ENCODE measurements at places on chromosomes 6 and 20.

- DNase-seq, result no peak
Observed at GRCh38 chr6:143542888-143543287, 31.4 kb upstream of the FUCA2 start.

DNA sequence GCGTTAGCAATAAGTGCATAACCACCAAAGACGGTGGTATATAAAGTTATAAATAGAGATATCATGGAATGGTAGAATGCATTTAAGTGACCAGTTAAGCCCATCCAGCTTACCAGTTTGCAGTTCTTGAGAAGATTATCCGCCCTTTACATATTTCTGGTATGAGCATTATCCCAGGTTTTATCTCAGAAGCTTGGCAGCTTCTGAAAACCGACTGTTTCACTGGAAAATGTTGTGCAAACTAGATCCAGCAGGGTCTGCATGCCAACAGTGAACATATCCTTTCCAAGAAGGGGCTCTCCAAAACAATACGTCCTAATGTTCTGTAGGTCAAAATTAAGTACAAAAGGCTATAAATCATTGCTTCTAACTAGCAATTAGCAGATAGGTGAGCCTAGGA, 29.5 kb upstream of the SHLD1 start:
- DNase-seq, result no peak

- no peak for DNase-seq
Observed at GRCh38 chr20:45354423-45355208, 6.4 kb upstream of the SDC4 start.

DNA sequence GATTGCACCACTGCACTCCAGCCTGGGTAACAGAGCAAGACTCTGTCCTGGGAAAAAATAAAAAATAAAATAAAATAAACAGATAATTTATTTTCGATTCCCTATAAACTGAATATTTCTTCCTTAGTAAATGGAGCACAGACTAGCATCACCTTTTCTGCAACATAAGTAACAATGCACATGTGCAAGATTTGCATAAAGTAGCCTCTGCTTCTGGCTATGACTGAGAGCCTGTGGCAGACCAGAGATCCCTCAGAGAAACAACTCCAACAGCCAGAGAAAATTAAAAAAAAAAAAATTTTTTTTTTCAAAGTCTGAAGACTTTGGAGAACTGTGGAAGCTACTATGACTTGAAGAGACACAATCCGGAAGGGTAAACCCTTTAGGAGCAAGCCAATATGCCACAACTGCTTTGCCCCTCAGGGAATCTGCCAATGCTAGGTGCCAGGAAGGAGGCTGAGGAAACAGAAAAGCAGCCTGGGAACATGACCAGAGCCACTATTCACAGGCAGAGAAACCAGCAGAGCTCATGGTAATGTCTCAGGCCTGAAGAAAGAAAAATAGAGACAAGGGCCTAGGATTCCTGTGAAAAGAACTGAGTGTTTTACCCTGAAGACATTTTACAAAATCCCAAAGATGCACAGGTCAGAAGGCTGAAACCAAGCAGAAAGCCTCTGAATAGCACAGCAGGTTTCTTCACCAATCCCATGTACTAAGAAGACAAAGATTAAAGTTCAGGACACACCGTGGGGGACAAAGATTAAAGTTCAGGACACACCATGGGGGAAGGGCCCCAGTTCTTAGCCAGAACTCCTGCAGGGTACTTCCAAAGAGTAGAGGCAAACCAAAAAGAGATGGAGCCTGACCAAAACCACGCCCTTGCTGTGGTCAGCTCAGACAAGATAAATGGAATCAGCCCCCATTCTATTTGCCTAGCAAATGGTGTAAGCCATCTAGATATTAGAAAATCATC, 25.8 kb downstream of the B4GALT5 start:
- DNase-seq, result no peak

DNA sequence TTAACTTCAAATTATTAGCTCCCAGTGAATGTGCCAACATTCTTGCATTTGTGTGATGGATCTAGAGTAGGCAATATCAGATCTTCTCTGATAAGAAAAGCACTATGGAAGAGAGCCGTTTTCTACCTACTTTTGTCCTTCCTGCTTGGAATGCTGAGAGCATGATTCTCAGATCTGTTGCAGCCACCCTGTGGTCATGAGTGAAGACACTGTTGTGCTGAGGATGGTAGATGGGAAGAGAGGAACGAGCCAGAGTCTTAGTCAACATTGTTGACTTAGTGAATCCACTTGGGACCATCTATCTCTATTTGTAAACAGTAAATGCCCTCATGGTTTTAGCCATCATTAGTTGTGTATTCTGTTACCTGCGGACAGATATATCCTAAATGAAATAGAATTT, 202.6 kb downstream of the CD109 start:
- DNase-seq, result no peak

- no peak for DNase-seq
Observed at GRCh38 chr6:34515473-34516387, 40.4 kb downstream of the SPDEF start.

DNA sequence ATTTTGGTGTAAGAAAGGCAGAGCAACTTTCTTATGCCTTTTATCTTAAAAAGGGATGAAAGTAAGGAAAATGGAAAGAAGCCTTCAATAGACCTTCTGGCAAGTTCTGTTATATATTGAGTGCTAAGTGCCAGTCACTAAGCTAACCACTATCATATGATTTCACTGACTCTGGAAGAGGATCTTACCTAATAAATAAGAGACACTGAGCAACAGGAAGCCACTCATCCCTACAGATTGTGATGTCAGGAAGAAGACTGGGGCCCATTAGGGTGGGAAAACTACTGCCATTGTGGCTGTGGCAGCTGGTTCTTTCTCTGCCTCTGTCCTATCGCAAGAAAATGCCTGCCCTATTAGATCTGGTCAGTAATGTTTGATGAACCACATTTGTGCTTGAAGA, 89.6 kb downstream of the AIG1 start:
- DNase-seq, result no peak

- no peak for DNase-seq
Observed at GRCh38 chr20:43189554-43190331, at the start of gene PTPRT. PTPRT (minus strand) TSS chr20:43189906; CDS start chr20:43189733, 173 bp downstream.

DNA sequence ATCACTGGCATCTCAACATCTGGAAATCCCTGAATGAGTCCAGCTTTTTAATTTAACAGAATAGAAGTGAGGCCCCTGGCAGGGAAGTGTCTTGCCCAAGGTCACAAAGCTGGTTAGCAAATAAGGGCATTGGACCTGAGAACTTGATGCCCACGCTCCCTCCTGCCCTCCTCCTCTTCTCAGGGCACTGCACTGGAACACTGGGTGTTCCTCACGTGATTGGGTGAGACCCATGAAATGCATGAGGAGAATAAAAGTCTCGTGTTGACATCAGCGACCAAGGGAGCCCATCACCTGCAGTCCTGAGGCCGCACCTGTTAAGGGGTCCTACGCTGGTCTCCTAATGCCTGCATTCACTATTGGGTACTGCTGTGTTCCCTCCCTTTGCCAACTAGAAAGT, 7.4 kb downstream of the FAM50B start:
- DNase-seq, result no peak

DNA sequence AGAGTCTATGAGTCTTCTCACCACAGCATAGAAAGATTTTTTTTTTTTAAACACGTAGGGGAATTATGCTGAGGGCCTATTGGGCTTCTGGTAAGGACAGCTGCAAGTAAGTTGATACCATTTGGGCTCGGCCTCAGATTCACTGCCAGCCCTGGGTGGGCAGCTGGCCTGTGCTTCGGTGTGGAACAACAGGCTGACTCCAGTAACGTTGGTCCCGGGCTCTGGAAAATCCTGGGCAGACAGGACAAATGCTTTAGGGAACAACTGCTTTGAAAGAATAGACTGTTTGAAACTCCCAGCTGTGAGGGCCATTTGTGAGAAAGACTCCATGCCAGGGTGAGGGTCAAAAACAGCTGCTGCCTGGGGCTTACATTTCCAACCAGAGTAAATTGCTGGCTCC, 366.5 kb downstream of the QKI start:
- DNase-seq, result no peak

DNA sequence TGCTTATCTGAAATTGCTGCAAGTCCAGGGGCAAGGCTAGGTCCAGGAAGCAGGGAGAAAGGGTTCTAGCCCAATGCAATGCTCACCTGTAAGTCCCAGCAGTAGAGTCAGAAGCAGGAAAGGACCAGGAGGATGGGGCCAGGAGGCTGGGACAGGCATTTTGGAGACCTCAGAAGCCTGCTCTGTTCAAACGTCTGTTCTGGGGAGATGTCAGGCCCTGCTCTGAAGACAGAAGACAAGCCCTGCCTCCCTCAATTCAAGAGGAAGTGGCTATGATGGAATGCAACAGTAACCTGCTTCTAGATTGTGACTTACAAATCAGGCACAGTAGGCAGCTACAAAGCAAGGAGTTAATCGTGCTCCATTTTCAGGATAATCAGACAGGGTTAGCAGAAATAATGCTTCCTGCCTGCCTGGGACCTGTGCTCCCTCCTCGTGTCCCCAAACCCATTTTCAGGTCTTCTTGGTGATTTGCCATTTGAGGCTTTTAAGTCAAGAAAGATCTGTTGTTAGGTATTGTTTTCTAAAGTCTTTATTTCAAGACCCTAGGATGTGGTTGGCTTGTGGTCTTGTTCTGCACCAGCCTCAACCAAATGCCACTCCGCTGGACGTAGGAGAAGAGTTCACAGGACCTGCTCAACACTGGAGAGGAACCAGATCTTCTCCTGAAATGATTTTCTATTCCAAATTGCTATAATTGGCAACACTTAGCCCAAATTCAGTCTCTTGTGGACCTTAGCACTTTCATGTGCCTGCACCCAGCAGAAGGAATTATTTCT, at the start of gene SIRPG:
TSS of gene SIRPG (minus strand) at position 224 of the 779 bp plus-strand sequence. CDS start at position 159, 65 bp downstream.
- DNase-seq, result no peak

- no peak for DNase-seq
Observed at GRCh38 chr20:1075616-1076015, 42.8 kb upstream of the PSMF1 start.

All from stimulated activated CD4-positive, alpha-beta T cell treated with anti-CD3 and anti-CD28 coated beads, Interleukin-15, amount 100 ng/mL, for 1 hour (primary cell).